NCI-H69 (cell line): ENCODE measurements at places on chromosomes 7 and 10.

GRCh38 chr7:50608196-50608906, 43.1 kb upstream of the DDC start:
- no peak for DNase-seq

GRCh38 chr7:130430115-130430514, 10.7 kb downstream of the CEP41 start:
- DNase-seq = peak; percentile 52

GRCh38 chr10:71381611-71382010, 15.1 kb upstream of the CDH23 start:
- DNase-seq = no peak

GRCh38 chr10:128853537-128853936, 613.5 kb upstream of the MGMT start:
- no peak for DNase-seq

- peak; percentile 39 for DNase-seq
Measured at GRCh38 chr10:22321924-22322640, 1.2 kb downstream of the BMI1 start.

DNA sequence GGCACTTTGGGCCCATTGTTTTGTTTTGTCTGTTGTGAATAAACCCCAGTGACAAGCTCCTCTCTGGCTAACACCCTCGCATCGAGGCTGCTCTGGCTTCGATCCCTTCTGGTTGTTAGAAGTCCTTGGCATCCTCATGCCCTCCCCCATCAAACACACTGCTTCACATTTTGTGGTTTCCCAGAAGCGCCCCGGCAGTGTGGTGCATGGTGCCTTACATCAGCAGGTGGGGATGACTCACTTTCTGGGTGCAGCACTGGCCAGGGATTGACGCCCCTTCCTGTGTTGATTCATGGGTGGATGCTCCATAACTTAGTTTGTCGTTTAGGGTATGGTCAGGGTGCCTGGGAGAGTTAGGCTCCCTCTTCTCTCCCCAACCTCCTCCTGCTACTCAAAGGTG, 51.4 kb downstream of the PLPP4 start:
- peak; percentile 5 for DNase-seq

DNA sequence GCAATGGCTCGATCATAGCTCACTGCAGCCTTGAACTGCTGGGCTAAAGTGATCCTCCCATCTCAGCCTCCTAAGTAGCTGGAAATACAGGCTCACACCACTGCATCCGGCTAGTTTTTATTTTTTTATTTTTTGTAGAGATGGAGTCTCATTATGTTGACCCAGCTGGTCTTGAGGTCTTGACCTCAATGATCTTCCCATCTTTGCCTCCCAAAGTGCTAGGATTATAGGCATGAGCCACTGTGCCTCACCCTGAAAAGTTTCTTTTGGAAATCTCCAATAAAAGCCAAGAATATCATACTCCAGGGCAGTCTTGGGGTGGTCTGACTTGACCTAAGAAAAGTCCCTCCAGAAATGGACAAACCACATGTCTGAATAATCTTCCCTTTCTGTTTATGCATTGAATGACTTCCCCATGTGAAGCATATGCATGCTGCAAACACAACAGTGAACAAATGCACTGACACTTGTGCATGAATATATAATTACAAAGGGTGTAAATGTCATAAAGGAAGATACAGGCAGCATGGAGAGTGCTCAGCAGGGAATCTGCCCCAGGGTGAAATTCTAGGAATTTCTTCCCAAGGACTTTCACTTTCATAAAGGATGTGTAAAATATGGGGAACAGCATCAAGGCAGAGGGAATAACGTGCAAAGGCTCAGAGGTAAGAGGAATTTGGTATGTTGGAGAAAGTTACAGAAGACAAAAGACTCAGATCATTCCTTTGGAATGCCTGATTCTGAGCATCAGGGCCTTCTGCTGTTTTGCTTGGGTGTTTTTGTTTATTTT, 142.4 kb upstream of the LYZL1 start:
- peak; percentile 11 for DNase-seq

- DNase-seq = no peak
Measured at GRCh38 chr10:130230036-130230435, 93.8 kb downstream of the GLRX3 start.

DNA sequence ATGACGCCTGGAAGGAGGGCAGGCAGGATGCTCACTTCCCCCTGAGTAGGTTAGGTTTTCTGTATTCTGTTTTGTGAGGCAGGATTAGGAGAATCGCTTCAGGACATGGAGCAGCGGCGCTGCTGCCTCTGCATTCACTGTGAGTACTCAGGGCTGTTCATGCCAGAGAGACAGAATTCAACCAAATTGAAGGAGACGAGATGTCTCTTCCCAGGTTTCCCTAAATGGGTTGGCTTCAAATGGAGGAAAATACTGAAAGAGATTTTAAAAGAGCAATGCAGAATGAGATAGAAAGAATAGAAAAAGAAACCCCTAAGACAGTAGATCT, 21.9 kb upstream of the CNPY1 start:
- DNase-seq = no peak

DNA sequence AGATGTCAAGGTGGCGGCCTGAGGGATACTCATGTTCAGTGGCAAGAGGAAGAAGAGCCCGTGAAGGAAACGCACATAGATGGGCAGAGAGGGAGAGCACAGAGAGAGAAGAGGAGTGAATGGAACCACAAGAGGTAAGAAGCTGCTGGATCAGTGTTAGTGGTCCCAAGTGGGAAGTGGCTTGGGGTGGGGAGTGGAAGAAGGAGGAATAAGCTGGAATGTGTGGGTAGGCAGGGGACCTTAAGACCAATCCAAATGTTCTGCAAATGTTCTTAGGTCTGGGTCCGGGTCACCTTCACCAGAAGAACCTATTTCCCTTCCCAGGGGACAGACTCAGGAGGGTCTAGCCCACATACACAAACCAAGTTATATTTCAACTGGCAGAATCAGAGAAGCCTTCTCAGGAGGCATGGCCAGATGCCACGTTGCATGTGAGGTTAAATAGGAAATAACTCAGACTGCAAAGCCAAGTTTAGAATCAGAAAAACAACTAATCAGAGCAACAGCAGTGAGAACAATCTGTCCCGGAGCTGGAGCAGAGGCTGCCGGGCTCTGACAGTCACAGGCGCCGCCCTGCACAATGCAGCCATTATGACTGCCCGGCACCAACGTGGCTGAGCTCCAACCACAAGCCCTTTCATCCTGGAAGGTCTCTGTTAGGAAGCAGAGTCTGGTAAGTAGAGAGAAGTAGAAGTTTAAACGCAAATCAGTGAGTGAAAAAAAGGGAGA, 78.6 kb upstream of the ARMC3 start:
- DNase-seq = no peak

- peak; percentile 13 for DNase-seq
Measured at GRCh38 chr7:18721429-18721828, 225.9 kb downstream of the HDAC9 start.

DNA sequence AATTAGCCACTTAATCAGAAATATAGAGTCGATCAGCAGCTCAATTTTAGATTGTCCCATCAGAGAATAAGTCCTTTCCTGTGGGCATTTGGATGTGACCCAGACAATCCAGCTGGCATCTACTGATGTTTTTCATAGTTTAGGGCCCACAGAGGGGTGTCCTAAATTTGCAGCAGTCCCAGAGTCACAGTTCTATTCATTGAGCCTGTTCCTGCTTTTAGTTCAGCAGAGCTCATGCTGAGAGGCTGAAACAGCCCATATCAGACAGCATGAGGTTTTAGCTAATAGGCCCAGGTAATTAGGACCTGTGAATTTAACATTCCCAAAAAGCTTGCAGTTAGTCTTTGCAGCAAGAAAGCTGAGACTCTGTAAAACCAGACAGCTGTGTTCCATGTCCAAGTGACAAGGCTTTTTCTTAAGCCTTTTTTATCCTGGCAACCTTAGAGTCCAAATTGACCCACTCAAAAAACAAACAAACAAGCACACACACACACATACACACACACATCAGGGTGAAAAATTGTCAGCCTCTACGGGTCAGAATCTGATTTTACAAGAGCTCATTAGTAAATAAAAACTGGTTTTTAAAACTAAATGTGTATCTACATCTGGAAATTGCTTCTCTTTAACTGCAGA, 33.7 kb downstream of the ANKIB1 start:
- DNase-seq = peak; percentile 86

GRCh38 chr10:34861293-34862021, 46.4 kb upstream of the PARD3 start:
- DNase-seq = peak; percentile 96

DNA sequence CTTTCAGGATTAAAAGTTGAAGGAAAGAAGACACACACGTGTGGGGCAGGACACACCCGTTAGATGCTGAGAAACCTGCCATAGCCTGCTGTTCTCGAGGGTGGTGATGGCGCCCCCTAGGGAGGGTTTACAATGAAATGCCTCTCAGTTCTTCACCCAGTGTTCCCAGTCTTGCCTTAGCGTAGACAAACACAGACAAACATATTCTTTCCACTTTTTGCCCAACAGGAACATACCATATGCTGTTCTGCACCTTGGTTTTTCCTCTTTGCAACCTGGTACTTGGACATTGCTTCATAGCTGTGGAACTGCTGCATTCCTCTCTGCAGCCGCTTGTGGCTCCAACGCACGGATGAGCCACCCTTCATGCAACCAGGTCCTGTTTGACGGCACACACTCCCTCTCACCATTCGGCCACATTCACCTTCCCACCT, 23.3 kb upstream of the HSPA12A start:
- peak; percentile 48 for DNase-seq

- no peak for DNase-seq
Measured at GRCh38 chr7:1939434-1940401, 269.6 kb downstream of the ELFN1 start.

- DNase-seq = no peak
Measured at GRCh38 chr7:128287556-128287955, 46.5 kb downstream of the LEP start.

GRCh38 chr10:60155943-60156683, 233.6 kb downstream of the ANK3 start:
- DNase-seq = no peak

- DNase-seq = no peak
Measured at GRCh38 chr10:89278034-89278535, 23.8 kb upstream of the IFIT2 start.

- DNase-seq = no peak
Measured at GRCh38 chr7:157824011-157824818, 487.4 kb downstream of the DNAJB6 start.

DNA sequence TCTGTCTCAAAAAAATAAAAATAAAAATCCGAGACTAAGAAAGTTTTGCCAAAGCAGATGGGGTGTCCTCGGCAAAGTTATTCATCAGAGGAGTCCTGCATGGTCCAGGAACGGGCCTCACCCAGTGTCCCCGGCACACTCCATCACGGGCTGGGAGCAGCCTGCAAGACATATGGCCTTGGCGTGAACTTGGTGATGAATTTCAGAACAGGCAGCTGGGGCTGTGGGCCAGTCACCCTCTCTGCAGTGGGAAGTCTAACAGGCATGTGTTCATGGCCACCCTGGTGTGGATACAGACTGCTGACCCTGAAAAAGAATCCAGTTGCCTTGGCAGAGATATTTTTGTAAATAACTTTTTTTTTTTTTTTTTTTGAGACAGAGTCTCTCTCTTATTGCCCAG, 34.7 kb downstream of the NPTX2 start:
- no peak for DNase-seq

- DNase-seq = no peak
Measured at GRCh38 chr7:83273699-83274098, 111.0 kb upstream of the PCLO start.

- DNase-seq = no peak
Measured at GRCh38 chr7:133584956-133585668, 332.2 kb downstream of the EXOC4 start.

DNA sequence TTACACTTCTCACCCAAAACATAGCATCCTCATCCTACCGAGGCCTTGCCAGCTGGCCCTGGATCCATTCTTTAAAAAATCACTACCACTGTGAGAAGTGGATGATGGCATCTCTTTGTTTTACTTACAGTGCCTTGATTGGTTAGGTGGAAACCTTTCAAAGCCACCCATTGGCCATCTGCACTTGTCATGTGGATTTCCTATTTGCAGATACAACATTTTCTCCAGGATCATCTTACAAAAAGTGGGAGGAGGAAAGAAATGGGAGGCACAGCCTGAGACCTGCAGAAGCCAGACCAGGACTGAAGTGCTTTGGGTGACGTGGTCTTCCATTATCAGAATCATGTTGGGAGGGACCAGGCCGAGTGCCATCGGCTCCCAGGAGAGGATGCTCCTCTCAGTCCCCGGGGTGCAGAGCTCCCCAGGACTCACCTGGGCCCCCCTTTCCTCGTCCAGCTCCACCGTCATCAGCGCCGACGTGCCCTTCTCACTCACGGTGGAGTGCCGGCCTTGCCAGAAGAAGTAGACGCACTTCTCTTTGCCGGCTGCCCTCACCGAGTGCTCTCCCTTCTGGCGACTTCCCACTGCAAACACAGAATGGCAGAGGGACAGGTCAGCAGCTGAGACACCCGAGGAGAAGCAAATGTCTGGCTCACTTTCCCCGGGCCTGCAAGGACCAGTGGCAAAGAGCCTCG, 161.2 kb downstream of the SVIL start:
- peak; percentile 4 for DNase-seq

- no peak for DNase-seq
Measured at GRCh38 chr7:45990276-45990675, 69.2 kb upstream of the IGFBP3 start.

DNA sequence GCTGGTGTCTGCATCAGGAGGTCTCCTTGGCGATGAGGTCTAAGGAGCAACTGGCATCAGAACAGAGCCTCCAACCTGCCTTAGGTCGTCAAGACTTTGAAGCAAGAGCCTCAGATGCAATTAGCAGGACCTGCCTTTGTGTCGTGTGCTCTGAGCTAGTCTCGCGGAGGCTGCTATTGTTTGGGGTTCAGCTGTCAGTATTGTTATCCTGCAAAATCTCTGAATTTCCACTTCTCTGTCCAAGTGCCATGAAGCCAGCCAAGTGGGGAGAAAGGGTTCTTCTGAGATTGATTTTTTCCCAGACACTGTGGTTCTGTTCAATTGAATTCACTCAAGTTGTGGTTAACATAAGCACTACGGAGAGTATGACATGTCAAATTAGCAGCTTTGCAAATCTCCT, 78.7 kb downstream of the ADARB2 start:
- no peak for DNase-seq

DNA sequence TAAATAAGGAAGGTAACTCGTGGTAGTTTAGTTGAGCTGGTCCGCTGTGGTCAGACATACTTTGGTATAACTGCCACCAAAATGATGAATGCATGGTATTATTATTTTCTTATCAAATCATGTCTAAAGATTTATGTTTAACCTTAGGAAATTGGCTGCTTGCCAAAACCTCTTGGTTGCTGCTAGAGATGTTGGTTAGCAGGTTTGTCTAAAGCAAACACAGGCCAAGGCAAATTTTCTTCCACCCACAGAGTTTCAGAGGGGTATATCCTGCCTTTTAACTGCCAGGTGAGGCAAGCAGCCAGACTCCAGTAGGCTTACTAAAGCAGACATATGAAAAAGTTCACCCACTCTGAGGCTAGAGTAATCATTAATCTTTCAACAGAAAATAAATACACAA, 101.4 kb downstream of the SEMA3E start:
- DNase-seq = peak; percentile 94

DNA sequence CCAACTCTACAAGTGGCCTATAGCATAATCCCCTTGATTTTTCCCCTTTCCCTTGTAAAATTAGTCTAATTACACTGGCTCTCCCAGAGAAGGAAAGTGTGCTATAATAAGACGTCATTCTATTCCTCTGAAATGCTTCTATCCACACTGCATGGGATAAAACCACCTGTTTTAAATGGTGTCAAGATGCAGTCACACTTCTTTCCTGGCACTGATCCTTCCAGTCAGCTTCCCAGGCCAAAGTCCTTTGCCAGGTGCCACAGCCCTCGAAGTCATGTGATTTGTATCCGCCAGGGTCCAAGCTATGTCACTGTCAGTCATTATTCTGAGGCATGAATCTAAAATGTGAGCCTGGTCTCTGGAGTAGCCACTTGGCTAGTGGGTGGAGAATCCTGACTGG, 169.0 kb upstream of the KIAA1217 start:
- DNase-seq = no peak
